RWPE1 (cell line): ENCODE measurements at places on chromosomes 2 and 18.

GRCh38 chr18:63741769-63742168 is 33.4 kb upstream of the SERPINB7 start:
- DNase-seq = peak; percentile 11

- DNase-seq = peak; percentile 7
These were observed 50.8 kb downstream of the TRABD2A start for GRCh38 chr2:84830095-84830494.

DNA sequence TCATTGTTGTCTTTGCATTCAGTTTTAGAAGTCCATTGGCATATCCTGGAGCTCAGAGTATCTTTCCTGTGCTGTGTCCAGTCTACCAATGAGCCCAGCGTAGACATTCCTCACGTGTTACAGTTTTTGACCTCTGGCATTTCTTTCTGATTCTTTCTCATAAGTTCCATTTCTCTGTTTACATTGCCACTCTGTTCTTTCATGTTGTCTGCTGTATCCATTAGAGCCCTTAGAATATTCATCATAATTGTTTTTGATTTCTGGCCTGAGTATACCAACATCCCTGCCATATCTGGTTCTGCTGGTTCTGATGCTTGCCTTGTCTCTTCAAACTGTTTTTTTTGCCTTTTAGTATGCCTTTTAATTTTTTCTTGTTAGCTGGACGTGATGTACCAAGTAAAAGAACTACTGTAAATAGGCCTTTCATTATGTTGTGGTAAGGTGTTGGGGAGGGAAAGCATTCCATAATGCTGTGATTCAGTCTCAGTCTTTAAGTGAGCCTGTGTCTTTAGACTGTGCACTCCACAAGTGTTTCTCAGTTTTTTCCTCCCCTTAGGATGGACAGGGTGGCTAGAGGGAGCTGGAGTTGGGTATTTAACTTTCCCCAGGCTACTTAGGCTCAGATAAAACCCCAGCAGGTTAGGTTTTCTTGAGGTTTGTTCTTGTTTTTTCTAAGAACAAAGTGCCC is 35.6 kb downstream of the CEP192 start:
- DNase-seq = no peak

DNA sequence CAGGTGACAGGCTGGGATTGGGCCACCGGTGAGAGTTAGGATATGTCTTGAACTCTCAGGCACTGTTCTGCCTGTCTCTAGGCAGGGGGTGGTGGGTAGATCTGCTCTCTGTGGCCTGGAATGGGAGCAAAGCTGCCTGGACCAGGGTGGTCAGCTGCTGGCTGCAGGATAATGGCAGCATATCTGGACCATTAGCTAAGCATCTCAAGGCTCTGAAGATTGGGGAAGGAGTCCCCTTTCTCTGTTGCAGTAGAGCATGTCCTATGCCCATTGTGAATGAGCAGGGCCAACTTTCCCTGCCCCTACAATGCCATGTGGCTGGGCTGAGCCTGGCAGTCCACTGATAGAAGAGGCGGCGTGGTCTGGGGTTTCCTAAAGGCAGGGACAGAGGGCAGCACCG is 34.6 kb downstream of the LOXHD1 start:
- no peak for DNase-seq

GRCh38 chr2:109623923-109624322 is 9.8 kb downstream of the SOWAHC start:
- DNase-seq = no peak

DNA sequence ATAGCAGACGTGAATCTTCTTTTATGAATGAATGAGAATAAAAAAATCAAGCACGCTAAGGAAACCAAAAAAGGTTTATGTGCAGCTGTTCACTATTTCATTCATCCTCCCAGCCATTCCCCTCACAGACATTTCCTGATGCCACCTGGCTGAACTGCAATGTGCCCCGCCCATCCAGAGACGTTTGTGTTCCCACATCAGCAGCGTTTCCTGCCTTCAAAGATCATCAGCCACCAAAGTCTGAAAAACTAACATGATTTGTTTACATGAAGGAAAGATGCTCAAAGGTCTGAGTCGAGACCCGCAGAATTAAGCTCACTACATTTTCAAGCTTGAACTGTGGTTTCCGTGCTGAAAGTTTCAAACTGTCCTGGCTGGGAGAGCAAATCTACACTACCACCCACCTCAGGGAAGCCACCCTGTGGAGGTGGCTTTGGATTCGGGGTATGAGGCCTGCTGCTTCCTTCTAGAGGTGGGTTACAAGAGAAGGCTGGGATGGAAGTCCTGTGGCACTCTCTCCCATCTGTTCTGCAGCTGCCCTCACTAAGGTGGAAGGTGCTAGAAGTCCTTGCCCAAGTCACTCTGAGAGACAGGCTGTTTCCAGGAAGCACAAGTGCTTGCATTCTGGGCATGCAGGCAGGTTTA is 201.3 kb upstream of the OSR1 start:
- DNase-seq = no peak

DNA sequence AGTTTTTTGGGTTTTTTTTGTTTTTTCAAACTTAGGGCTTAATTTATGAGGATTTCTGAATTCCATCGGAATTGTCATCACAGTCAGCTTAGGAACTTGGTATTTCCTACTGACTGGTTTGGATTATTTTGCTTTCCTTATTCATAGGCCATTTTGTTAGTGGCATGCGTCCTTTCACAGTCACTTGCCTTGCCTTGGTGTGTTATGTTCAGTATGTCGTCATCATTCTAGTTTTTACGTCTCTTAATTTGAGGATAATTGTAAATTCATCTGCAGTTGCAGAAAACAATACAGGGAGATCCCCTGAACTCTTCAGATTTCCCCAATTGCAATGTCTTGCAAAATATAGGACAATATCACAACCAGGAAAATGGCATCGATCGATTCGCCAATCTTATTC is 485.3 kb downstream of the CBLN2 start:
- DNase-seq = no peak

- no peak for DNase-seq
These were observed 5.0 kb downstream of the EVA1A start for GRCh38 chr2:75555701-75556100.

DNA sequence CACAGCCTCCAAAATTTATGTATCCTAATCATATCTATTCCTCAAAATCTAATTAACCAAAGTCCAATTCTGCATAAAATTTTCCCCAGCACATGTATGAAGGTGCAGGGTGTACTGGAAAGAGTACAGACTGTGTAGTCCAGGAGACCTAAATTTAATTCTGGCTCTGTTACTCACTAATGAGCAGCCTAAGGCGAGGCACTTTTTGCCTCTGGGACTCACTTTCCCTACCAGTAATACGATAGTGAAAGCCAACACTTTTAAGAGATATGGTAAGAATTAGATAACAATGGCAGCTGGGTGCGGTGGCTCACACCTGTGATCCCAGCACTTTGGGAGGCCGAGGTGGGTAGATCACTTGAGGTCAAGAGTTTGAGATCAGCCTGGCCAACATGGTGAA is 177.7 kb downstream of the PIEZO2 start:
- no peak for DNase-seq

- DNase-seq = no peak
These were observed 285.4 kb upstream of the ZNF804A start for GRCh38 chr2:184312970-184313369.

- DNase-seq = no peak
These were observed 94.0 kb upstream of the ATP5MC3 start for GRCh38 chr2:175275539-175275938.

- DNase-seq = no peak
These were observed 183.4 kb upstream of the FN1 start for GRCh38 chr2:215619022-215619958.

DNA sequence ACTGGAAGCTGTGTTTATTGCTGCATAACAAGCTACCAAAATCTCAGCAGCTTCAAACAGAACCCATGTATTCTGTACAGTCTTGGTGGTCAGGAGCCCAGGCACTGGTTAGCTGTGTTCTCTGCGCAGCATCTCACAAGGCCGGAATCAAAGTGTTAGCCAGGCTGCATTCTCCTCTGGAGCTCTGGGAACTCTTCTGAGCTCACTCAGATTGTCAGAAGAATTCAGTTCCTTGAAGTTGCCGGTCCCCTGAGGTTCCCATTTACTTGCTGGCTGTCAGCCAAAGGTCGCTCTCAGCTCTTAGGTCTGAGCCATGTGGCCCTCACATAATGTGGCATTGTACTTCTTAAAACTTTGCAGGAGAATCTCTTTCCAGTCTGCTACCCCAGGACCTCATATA is 123.6 kb upstream of the SMIM21 start:
- no peak for DNase-seq

DNA sequence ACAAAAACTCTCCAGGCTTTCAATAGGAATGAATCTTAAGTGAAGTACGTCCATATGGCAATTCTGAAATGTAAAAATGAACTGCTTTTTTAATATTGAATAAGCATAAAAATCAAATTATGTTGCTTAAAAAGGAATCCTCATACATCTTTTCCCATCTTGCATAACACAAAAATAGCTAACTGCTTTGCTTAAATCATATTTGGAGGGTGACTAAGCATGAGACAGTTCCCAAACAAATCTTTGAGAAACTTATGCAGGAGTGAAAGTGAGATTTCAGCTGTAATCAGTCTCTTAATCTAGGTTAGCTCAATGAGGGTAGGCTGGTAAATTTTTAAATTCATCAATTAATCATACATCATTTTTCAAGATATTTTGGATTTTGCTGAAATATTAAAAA is 111.5 kb downstream of the MBD5 start:
- peak; percentile 38 for DNase-seq

DNA sequence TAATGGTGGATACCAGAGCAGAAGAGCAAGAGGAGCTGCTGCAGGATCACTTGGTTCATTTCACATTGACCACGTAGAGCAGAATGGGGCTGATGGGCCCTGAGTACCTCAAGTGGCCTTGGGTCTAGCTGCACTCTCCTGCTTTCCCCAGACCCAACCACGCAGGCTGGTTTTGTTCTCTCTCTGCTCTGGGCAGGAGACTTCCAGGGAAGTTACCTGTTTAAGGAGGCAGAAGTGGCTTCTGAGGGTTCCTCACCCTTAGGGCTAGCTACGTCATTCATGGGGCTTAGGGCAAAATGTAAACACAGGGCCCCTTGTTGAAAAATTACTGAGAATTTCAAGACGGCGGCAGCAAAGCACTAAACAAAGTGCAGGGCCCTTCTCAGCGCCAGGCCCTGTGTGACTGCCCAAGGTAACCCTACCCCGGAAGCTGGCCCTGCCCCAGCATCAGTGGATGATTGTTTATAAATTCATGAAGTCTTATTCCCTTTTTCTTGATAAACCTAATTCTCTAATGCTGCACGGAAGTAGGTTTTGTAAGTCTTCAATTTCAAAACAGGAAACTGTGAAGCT is 75.9 kb downstream of the TMEM182 start:
- no peak for DNase-seq

GRCh38 chr2:44479127-44479887 is 117.6 kb downstream of the CAMKMT start:
- peak; percentile 71 for DNase-seq

- DNase-seq = no peak
These were observed 77.5 kb downstream of the NCK2 start for GRCh38 chr2:105822186-105822585.

DNA sequence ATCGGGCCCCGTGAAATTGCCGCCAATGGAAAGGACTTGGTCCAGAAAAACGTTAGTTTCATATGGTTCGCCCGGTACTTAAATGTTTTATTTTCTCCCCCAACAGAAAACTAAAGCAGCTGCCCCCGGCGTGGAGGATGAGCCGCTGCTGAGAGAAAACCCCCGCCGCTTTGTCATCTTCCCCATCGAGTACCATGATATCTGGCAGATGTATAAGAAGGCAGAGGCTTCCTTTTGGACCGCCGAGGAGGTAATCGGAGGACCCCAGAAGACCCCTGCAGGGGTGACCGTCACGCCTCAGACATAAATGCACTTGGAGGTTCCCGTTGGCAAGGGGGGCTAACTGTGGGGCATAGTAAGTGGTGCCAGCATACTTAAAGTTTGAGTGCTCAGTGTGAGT is 742 bp downstream of the RRM2 start:
- DNase-seq = no peak

GRCh38 chr2:128421861-128422311 is 103.2 kb upstream of the HS6ST1 start:
- no peak for DNase-seq

- DNase-seq = no peak
These were observed 32.1 kb downstream of the MBD2 start for GRCh38 chr18:54192415-54192814.

GRCh38 chr2:66962716-66963115 is 434.4 kb upstream of the ETAA1 start:
- no peak for DNase-seq

GRCh38 chr18:56770873-56771272 is 119.7 kb downstream of the WDR7 start:
- no peak for DNase-seq

DNA sequence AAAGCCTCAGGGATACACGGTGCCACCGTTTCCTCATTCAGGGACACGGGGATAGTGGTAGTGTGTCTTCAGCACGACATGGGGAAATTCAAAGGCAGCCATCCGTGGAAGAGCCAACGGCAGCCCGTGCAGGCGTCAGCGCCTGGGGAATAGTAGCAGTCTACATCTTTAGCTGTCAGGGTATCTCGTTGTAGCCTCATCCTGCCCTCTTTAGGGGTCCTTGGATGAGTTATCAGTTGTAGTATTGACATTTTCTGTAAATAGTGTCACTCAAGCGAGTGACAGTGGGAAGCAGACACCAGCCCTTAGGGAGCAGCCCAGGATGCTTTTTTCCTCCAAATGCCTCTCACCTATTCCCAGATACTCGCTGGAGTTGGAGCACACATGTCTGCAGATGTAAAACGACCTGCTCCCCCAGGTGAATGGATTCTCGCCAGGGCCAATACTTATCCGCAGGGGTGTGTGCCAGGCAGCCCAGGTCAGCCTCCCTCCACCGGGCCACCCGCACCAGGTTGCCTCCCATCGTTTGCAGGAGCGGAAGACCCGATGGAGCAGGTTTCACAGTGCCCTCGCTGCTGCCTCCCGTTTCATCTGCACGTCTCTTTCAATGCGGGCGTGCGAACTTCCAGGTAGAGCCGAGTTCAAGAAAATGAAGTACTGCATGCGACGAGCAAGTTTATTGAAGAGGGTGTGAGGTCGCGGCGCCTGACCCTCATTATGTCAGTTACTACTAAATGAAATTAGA is 41.0 kb downstream of the AGAP1 start:
- no peak for DNase-seq

DNA sequence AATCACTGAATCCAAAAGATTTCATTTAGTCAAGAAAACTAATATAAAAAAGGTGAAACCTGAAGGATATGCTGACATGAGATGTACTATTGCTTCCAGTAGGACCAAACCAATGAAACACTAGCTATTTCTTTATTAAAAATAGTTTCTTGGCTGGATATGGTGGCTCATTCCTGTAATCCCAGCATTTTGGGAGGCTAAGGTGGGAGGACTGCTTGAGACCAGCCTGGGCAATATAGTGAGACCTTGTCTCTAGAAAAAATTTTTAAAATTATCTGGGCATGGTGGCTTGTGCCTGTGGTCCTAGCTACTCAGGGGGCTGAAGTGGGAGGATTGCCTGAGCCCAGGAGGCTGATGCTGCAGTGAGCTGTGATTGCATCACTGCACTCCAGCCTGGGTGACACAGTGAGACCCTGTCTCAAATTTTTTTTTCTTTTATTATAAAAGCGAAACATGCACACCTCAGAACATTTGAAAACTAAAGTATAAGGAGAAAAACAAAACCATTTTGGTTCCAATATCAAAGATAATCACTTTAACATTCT is 266.2 kb downstream of the TGIF1 start:
- no peak for DNase-seq

GRCh38 chr2:85588236-85588635 is 4.0 kb downstream of the VAMP5 start:
- no peak for DNase-seq

GRCh38 chr2:178891959-178892485 is 84.8 kb upstream of the TTN start:
- DNase-seq = no peak

GRCh38 chr2:118817469-118817868 is 30.0 kb downstream of the EN1 start:
- no peak for DNase-seq
